Activated naive CD4-positive, alpha-beta T cell (primary cell): ENCODE measurements at places on chromosomes 12 and 14.

- no peak for DNase-seq
These were observed 79.0 kb downstream of the WDR20 start for GRCh38 chr14:102218688-102219087.

DNA sequence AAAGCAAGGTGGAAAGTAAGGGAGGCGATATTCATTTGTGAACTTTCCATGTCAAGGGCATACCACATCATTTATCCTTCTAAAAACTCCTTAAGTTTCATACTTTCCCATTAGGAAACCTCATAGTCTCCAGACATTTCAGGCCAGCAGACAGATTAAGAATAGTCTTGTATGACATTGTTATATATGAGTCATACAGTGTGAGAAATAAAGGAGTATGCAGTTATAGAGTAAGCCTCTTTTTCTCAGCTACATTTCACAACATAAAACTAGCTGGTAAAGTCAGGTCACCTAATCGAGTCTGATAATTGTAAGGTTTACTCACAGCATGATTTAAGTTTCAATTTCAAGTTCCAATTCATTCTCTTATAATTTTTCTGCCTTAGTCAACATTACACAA lies 164.3 kb downstream of the GRIP1 start:
- no peak for DNase-seq

DNA sequence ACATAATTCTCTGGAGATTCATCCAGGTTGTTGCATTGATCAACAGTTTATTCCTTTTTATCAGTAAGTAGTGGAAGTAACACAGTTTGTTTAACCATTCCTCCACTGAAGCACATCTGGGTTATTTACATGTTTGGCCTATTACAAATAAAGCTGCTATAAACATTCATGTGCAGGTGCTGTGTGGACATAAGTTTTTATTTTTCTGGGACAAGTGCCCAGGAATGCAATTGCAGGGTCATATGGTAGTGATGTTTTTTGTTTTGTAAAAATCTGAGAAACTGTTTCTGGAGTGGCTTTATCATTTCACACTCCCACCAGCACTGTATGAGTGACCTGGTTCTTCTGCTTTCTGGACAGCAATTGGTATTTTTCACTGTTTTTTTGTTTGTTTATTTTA lies 505.4 kb downstream of the CCER1 start:
- no peak for DNase-seq

- DNase-seq = no peak
These were observed 3.7 kb downstream of the SUSD6 start for GRCh38 chr14:69615121-69615495.

DNA sequence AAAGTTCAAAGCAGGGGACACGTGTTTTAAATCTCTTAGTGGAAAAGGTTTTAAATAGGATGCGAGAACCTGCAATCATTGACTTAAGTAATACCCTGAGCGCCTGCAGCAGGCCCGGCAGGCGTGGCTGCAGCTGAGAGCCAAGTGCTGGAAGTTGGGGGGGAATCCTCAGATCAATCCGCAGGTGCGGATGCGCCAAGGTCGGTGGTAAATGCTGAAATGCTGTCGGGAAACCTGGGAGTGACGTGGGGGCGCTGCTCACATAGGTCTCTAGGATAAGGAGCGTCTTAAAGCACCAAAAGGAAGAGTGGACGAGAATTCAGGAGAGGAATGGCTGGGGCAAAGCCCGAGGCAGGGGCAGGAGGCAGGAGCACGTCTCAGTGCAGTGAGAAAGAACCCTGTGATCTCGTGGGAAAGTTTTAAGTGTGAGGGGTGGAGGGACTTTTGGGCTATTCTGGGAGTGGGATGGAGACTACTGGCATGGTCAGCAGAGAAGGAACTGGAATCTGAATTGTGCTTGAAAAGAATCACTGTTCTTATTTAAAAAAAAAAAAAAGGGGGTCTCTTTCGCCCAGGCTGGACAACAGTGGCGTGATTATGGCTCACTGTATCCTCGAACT lies 883 bp upstream of the CDCA4 start:
- DNase-seq = no peak

GRCh38 chr12:95986635-95987570 lies 9.2 kb downstream of the HAL start:
- no peak for DNase-seq

DNA sequence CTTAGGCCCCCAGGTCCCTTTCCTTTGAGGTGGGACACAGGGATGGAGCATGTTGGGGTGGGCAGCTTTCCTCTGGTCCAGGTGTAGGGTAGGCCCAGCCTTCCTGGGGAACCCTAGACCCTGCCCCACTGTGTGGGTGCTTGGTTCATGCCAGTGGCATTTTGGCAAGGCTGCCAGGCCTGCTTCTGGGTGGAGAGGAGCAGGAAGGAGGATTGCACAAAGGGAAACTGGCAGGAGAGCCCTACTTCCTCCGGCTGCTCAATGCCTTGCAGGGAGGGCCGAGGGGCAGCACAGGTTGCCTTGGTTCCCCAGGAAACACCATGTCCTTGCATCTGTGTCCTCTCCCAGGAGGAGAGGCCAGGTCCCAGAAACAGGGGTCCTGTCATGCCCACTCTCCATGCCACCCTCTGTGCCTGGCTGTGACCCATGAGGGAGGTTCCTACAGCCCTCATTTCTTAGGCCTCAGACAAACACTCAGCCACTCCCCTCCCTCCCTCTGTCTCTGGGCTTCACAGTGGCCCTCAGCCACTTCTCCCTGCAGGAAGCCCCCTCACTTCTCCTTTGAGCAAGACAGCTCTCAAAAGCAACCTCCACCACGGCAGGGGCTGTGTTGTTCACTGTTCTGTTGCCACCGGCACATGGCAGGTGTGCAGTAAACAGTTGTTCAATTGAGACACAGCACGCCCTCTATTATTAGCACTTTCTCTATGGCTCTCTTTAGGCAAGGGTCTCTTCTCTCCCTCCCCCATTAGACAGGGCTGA lies 6.8 kb upstream of the KRT80 start:
- no peak for DNase-seq

DNA sequence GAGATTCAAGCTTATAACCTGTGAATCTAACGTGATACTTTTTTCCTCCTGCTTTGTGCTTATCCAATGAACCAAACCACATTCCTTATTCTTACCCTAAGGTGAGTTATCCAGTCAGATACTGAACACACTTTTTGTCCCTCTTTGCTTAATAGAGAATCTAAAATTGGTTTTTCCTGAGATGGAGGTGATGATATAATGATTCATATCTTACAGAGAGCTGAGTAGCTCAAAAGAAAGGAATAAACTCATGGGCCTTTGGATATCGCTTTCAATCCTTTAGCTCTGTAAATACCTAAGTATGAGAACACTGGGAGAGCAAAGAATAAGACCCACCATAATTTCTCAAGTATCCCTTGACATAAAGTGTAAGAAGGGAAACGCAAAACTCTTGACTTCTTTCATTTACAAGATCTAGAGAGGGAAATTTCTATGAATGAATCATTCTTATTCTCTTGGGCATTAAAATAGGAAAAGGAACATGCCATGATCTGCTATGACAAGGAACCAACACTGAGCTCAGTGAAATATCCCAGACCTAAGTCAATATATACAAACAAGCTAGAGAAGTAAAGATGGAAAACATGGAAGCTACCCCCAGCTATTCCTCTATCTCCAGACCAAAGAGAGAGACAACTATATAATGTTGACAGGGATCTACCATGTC lies 81.8 kb upstream of the STAC3 start:
- no peak for DNase-seq

DNA sequence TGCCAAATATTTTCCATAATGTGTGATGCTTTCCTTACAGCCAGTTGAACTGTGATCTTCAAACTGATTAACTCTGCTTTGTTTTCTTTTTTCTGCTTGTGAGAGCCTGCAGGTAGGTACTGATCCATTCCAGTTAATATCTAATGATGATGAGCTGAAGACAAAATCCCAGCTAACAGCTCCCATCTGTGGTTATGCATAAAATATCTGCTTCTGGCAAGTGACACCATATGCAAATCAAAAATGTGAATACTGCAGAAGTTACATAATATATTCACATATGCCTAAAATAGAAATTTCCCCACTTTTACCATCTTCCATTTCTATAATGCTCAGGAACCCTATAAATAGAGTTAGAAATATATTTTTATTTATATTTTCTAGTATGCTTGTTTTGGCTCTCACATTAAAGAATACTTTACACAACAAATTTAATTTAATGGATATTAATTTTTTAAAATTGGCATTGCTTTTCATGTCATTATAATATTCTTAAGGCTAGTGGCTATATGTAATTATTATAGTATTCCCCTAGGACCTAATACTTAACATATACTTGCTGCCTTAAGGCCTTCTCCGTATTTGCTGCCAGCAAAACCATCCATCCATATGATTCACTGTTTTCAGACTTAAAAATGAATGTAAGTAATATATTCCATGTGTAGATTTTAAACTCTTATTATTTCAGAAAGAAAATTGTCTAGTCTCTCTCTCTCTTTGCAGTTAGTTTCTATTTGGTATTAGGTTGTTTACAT lies 83.8 kb downstream of the CCER1 start:
- DNase-seq = no peak

DNA sequence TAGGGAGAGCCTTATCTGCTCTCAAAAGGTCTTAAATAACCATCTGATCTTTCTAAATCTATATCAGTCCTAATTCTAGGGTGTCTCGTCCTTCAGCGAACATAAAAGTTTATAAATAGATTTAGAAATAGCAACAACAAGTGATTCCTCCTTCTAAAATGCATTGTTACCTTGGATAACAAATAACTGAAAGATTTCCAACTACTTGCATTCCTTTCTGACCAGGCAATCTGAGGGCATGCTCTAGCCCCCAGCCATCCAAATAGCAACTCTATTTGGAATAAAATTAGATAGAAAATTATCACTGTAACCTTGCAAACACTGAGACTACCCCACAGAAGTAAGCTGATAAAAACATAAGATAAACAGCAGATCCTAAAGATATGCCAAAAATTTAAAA lies 21.8 kb upstream of the KRR1 start:
- DNase-seq = no peak

DNA sequence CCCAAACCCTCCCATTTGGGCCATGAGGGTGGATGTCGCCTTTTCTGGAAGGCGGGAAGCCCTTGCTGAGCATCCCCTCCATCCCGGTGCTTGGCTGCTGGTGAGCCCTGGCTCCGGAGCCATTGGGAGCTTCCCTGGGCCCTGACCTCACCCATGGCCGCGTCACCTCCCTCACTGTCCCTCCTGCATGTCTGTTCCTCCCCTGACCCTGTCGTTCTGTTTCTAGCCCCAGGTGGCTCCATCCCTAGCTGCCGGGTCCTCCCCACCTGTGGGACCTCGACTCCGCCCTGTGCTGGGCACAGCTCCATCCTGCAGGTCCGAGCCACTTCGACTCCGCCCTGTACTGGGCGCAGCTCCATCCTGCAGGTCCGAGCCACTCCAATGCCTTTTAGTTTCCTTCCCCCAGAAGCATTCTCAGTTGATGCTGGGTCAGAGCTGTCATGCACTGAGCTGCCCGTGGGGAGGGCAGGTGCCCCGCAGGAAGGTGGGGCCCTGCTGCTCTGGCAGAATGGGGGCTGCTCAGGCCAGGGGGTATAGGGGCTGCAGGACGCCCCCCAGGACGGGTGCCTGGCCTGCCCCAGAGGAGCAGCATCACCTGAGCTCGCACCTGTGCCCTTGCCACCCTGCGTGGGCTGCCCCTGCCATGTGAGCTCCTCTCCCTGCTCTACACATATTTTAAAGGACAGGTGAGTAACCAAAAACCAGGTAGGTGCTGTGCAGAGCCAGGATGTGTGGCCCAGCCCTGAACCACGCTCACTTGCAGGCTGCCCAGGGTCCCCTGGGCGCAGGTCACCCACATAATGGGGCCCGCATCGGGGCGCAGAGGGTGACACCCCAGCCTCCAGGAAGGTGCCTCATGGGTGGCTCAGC lies 19.0 kb downstream of the NOC4L start:
- DNase-seq = no peak

- no peak for DNase-seq
These were observed 18.0 kb downstream of the PIGH start for GRCh38 chr14:67582061-67582460.

DNA sequence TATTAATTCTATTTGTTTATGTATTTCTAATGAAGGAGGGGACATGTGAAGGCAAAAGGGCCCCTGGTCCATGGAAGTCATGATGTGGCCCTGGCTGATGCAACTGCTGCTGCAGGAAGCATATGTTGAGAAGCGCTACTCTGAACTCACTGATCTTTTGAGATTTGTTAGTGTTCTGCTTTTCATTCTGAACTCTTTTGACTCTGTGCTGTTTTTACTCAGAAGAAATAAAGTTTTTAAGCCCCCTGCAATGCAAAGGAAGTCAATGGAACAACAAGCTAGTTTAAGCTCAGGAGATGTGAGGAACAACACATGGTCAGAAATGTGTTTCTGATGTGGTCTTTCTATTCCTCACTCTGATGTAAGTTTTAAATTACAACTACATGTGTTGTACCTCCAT lies 88.9 kb upstream of the BTG1 start:
- DNase-seq = no peak

- no peak for DNase-seq
These were observed 152.1 kb upstream of the GSC start for GRCh38 chr14:94921882-94922585.

DNA sequence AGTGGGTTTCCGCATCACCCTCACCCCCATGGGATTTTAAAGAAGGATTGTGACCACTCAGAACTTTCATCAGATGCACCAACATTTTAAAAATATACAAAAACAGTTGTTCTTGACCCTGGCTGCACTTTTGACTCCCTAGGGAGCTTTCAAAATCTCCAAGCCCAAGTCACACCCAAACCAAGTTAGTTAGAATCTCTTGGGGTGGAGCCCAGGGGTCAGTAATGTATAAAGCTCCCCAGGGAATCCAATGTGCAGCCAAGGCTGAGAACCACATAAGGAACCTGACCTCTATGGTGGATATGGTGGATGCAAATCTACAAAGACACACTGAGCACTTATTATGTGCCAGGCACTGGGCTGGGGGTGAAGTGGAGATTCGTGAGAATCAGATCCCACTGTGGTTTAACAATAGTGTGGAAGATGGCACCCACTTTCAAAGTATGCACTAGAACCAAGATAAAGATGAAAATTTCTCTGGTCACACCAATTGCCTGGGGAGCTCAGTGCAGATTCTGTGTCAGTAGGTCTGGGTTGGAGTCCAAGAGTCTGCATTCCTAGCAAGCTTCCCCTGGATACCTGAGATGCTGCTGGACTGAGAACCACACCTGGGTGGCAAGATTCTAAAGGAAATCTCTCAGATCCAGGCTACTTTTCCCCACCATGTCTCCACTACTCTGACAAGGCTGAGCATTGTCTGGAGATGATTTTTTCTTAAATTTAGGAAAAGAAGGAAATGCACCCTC lies 18.9 kb upstream of the CMKLR1 start:
- DNase-seq = no peak

DNA sequence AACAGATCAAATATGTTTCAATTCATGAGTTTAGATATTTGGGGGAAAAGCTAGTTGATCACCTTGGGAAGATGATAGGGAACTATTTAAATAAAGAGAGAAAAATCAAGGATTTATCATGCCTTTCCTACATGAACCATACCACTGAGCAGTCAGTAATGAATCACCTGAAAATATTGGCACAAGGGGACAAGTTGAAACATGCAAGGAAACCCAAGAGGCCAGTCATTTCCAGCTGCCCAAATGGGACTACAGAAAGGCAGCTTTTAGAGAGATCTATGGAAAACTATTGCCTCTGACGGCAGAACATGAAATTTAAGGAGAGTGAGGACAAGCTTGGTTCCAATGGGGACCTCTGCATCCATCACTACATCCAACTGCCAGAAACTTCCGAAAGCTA lies 14.1 kb upstream of the ETV6 start:
- DNase-seq = no peak
